ENCODE measurements at places on chromosomes 1 and 21.
A peak's percentile ranks its signal among the peaks of the same experiment; 100 is the strongest.

- peak; percentile 84 for DNase-seq
Measured at GRCh38 chr1:93447481-93448291, at the start of gene FNBP1L. Gene FNBP1L (plus strand): TSS chr1:93448118. CDS start chr1:93448282, 164 bp downstream.

- no peak for DNase-seq
Measured at GRCh38 chr1:22488319-22488718, 36.7 kb downstream of the ZBTB40 start.

GRCh38 chr1:78683079-78683478, 33.4 kb downstream of the IFI44 start:
- no peak for DNase-seq

DNA sequence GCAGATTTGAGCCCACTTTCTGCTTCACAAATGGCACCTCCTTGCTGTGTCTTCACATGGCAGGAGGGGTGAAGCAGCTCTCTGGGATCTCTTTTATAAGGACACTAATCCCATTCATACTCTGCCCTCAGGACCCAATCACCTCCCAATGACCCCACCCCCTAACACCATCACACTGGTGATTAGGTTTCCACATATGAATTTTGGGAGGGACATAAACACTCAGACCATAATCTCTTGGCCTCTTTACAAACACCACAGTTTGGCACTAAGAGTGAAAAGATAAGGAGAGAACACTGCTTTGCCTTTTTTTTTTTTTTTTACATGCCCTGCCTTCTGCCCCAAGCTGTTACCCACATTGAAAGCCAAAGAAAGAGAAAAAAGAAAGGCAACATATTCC, 166.2 kb upstream of the NFIA start:
- no peak for DNase-seq

DNA sequence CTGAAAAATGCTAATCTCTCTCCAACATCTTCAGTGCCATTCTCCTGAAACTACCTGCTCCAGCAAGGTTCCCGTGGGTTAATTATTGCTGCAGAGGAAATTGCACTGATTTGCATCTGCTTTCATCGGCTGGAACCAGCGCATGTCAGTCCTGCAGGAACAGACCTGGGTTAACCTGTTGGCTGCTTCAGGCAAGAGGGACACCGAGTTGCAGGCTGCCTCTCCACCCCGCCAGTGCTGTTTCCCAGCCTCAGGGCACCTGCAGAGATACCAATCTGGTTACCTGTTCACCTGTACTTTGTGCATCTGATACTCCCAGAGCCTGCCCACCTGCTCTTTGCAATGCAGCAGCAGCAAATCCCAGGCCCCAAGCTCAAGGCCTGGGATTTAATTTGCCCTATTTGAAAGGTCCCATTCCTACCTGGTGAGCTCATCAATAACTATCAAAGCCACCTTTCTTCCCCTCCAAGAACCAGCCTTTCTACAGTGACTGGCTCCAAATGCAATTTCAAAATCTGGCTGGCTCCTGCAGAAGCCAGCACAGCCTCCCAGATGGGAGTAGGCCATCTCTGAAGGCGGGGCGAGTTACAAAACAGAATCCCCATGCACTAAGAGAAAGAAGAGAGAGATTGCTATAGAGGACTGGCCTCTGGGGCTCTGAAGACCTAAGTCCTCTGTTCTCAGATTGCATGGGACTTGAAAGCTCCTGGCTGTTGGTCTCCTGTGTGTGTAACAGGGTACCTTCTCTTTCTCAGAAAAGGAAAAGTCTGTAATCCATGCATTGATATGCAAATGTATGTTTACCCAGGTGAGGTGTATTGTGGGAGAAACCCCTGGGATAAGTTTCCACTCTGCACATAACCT, 67.8 kb downstream of the TOMM20 start:
- DNase-seq, result peak; percentile 54

DNA sequence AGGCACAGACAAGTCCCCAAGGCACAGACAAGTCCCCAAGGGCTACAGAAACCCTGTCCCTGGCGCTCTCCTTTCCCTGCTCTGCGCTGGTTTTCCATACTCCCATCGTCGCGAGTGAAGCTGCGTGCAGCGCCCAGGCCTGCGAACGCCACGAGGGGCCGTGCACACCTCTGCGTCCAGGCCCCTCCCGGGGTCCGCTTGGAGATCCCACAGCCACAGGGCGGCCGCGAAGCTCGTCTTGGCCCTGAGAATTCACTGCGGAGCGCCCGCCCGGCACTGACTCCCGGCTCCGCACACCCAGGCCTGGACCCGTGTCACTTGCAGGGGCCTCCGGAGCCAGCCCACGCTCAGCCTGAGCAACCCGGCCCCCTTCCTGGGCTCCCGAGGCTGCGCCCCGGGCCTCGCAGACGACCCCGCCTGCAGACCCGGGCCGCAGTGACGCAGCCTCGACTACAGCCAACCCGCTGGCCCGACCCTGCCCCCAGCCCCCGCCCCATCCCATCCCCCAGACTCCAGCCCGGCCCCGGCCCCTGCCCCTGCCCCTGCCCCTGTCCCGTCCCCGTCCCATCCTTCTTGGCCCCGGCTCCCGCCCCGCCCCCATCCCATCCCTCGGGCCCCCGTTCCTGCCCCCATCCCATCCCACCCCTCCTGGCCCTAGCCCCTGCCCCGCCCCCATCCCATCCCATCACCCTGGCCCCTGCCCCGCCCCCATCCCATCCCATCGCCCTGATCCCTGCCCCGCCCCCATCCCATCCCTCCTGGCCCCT, 841 bp downstream of the POFUT2 start:
- DNase-seq, result no peak

DNA sequence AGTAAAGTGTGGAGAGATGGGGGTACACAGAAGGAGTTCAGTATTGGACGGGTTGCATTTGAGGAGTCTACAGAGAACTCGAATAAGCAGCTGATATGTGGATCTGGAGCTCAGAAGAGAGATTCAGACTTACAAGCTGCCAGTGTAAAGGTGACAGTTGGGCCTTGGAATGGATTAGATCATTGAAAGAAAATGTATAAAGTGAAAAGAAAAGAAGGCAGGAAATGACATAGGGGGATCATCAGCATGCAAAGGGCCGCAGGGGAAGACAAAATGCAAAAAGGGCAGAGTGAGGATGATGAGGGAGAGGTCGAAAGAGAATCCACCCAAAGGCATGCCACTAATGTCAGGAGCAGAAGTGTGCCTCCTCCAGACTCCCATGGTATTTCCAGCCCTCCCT, 273.3 kb downstream of the TNR start:
- DNase-seq, result no peak

- DNase-seq, result no peak
Measured at GRCh38 chr1:160489513-160490261, 33.4 kb downstream of the SLAMF6 start.

DNA sequence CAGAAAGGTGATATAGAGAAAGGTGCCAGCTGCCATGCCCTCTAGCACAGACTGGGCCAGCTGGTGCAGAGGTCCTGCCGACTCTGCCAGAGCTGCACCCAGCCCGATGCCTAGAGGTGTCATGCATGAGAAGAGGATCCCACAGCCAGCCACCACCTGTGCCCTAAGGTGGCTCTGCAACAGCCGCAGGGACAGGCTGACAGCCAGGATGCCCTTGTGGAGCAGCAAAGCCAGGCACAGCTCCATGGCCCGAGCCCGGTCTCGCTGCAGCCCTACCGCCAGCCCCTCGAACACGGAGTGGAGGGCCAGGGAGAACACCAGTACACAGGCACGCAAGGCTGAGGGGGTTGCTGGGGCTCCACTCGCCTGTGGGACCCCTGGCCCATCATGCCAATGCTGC, 1.8 kb upstream of the CRTC2 start:
- DNase-seq, result no peak

GRCh38 chr1:104760017-104760416, 1010.3 kb downstream of the AMY1C start:
- no peak for DNase-seq

- no peak for DNase-seq
Measured at GRCh38 chr1:37883671-37884070, 24.3 kb upstream of the MTF1 start.

DNA sequence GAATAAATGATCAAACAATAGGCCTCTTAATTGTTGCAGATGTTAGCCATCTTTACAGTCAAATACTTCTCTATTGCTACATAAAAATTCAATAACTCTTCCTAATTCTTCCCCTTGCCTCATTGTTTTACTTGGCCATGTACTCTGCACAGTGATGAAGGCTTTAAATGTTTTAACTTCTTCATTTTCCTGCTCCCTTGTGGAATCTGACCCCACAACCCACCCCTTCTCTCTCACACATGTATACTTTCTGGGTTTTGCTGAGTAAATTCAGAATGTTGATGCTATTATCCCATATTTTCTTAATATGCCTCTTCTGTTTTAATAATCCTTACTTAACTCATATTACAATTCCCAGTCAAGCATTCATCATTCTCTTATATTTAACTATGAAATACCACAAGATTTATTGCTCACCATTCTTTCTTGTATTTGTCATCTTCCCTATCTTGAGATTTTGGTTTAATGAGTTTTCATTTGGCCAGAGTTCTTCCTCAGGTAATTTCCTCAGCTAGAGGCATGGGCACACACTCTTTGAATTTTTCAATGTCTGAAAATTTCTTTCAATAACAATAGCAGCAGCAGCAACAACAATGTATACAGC, 327.8 kb upstream of the USP24 start:
- DNase-seq, result no peak

GRCh38 chr1:58434607-58435006, 111.9 kb downstream of the OMA1 start:
- no peak for DNase-seq

GRCh38 chr1:156146769-156147405, 6.5 kb upstream of the SEMA4A start:
- no peak for DNase-seq

- DNase-seq, result no peak
Measured at GRCh38 chr1:150142083-150142482, 7.6 kb upstream of the PLEKHO1 start.

GRCh38 chr1:29105822-29106221, 17.9 kb downstream of the TMEM200B start:
- no peak for DNase-seq

GRCh38 chr21:38774152-38774551, 31.6 kb upstream of the ETS2 start:
- no peak for DNase-seq

GRCh38 chr1:177645491-177646190, 324.2 kb downstream of the SEC16B start:
- DNase-seq, result no peak

DNA sequence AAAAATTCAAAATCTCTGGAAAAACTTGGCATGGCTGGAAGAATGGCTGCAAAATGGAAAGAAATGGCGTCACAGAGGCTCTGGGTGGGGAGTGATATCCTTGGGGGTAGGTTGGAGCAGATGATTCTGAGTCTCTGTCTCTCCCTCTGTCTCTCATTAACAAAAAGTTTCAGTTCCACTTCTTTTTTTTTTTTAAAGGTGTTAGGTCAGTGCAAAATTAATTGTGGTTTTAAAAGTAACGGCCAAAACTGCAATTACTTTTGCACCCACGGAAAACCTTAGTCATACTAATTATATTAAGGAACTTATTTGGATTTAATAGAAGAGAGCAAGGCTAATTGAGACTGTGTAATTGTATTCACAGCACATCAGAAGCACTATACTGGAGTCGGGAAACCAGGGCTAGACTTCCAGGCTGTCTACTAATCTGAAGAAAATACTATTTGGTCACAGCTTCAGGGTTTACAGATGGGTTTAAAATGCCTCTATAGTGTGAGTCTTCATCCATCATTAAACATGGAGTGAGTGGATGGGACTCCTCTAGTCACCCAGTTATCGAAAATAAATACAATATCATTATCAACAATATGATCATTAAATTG, 289.1 kb upstream of the PLD5 start:
- no peak for DNase-seq

DNA sequence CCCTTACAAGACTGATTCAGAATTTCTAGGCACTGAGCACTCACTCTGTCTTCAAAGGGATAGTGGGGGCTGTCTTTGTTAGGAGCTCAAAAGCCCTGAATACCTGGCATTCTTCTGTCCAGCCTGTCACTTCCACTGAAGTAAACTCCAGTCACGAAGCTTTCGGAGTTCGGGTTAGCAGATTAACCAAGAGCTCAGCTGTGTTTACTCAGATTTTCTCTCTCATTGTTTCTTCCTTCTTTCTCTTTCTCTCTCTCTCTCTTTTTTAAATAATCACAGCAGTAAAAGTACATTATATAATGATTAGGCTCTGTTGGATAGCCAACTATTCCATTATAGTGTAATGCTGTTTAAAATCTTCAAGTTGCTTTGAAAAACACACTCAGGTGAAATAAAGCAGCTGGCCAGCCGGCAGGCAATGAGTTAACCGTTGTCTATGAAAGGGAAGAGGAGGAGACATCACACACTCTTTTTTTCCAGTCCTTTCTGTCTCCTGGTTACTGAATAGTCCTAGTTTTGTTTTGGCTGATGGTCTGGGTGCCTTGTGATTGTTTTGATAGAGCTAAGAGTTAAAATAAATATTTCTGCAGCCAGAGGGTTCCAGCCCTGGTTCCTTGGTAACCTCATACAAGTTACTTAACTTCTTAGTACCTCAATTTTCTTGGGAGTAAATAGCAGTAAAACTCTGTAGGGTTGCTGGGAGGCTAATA, 89.8 kb downstream of the ADSS2 start:
- DNase-seq, result no peak

GRCh38 chr1:54096877-54097240, 43.5 kb downstream of the TCEANC2 start:
- no peak for DNase-seq

- no peak for DNase-seq
Measured at GRCh38 chr1:30965924-30966599, 57.5 kb upstream of the SDC3 start.

- DNase-seq, result peak; percentile 81
Measured at GRCh38 chr1:50493710-50494109, 70.5 kb upstream of the DMRTA2 start.

GRCh38 chr21:36722370-36723368, 23.8 kb downstream of the SIM2 start:
- DNase-seq, result no peak

GRCh38 chr1:167460836-167461235, 57.5 kb downstream of the CD247 start:
- DNase-seq, result no peak

DNA sequence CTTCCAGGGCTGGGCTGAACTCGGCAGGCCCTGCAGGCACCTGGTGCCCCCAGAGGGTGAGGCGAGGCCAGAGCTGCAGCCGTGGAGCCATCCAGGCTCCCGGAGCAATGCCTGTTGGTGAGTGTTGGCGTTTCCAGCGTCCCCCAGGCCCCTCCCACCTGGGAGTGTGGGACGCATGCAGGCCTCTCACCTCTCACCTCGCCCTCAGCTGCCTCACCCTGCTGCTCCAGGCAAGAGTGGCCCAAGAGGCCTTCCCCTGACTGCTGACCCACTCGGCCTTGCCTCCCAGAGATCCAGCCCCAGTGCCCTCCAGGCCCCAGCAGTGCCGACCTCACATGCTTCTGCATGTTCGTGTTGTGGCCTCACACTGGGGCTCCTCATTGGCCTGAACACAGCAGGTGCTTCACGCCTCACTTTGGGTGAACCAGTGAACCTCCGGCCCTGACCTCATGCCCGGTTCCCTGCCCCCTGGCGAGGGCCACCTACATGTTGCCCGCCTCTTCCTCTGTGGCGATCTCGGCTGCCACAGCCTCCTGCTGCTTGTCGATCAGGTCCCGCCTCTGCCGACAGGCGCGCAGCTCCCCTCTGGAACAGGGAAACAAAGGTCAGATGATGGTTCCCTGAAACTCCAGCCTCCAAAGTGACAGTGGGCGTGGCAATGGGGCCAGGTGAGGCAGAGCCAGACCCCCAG, 17.0 kb downstream of the CFAP74 start:
- no peak for DNase-seq

GRCh38 chr1:89552471-89553081, 27.9 kb downstream of the LRRC8B start:
- peak; percentile 75 for DNase-seq

GRCh38 chr1:209839875-209840546, 12.2 kb downstream of the UTP25 start:
- DNase-seq, result no peak

GRCh38 chr1:153877112-153877511, 45.7 kb downstream of the GATAD2B start:
- no peak for DNase-seq

GRCh38 chr1:218304281-218305039, 19.4 kb downstream of the RRP15 start:
- no peak for DNase-seq

Measured in NCI-H774 (cell line).